Neural crest cell (in vitro differentiated cells): ENCODE measurements at places on chromosomes 7 and 10. TPM values are rescaled to one million over a fixed set of nuclear protein-coding genes. Genes with fewer than 3 reads are reported as not detected.

- DNase-seq, result no peak
Measured at GRCh38 chr10:93916257-93917063, 22.7 kb downstream of the SLC35G1 start.

- no peak for DNase-seq
Measured at GRCh38 chr10:29658984-29659965, 24.5 kb upstream of the SVIL start.

- DNase-seq, result no peak
Measured at GRCh38 chr10:130973127-130973839, 338.2 kb downstream of the TCERG1L start.

DNA sequence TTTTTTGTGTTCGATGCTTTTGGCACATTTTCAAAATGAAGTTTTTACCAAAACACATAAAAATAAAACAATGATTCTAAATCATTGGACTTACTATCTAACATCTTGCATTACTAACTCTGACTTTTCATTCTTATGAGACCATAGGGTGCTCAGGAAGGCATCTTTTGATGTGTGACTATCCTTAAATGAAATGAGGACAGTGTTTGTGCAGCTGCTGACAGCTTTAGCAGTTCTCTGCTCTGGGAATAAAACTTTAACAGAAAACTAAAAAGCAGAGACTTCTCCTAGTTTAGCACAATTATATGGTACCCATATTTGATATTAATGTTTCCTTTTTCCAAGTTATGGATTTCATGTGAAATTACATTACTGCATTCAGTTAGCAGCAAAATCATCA, 471.6 kb downstream of the ARL4A start:
- DNase-seq, result no peak

GRCh38 chr10:68090586-68090985, 15.5 kb upstream of the HERC4 start:
- DNase-seq, result no peak

GRCh38 chr10:123147635-123148413, at the start of gene HMX2:
TSS of gene HMX2 (plus strand) at chr10:123148136. CDS start at chr10:123148379, 243 bp downstream.
- no peak for DNase-seq

DNA sequence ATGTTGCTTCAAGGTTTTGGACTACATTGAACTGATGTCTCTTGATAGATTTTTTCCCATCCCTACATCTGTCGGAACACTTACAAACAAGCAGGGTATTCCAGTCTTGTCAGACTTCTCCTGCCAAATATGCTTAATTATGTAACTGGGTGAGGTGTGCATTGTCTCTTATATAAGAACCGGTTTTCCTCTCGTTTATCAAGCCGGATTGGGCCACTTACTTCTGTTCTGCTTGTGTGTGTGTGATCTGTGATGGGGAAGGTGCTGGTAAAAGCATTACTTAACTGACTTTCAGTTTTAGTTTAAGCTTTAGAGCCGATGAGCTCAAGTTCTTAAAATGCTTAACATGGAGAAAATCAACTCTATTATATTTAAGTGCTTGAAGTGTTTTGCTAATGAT, 57.9 kb downstream of the OTUD1 start:
- DNase-seq, result no peak

DNA sequence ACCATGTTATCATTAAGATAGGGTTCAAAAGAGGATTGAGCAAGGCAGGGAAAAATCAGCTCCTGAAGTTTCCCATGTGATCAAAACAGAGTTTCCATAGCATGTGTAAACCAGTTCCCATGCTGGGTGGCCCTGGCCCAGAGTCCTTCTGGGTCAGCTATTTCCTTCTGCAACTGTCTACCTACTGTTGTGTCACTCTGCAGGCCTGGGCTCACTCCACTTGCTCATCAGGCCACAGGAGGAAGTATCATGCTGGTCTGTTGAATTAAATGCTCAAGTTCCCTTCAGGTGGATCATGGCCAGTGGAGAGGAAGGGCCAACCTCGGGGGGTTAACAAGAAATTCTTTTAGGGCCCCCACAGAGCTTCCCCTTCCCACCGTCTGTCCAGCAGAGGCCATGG, 104.7 kb downstream of the GFRA1 start:
- no peak for DNase-seq

DNA sequence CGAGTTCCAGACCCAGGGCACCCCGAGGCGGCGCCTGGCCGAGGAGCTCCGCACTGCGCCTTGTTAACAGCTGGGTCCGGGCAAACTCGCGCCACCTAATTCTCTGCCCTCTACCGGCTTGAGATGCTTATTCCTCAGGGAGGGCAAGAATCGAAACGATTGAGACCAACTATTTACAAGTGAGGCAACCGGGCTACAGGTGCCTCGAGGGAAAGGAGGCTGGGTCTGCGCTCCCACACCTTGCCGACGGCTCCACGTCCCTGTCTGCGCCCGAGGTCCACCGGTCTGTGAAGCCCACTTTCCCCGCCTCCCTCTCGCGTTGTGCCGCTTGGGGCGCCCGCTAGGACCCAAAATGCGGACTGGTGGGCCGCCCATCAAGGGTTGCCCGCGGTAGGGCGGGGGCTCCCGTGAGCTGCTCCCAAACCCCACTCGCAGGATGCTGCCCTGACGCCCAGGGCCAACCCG, 527 bp downstream of the AKR1B1 start:
- DNase-seq, result peak; percentile 60

GRCh38 chr10:7264313-7264756, 146.5 kb downstream of the SFMBT2 start:
- no peak for DNase-seq

GRCh38 chr7:111162692-111163091, 71.8 kb downstream of the LRRN3 start:
- no peak for DNase-seq

- DNase-seq, result no peak
Measured at GRCh38 chr10:106540645-106541044, 623.9 kb downstream of the SORCS1 start.

BLNK gene
- total RNA-seq, result not detected in 2 replicates

PGAM2 gene
- 1.8 and 2.4 TPM in 2 replicates for total RNA-seq

KIAA1217 gene
- 8.8 and 10.5 TPM in 2 replicates for total RNA-seq

ZNF511 gene
- 62.7 and 75.6 TPM in 2 replicates for total RNA-seq

SFRP4 gene
- not detected in 2 replicates for total RNA-seq
